ENCODE measurements at places on chromosomes 5 and 9. TPM values are rescaled to one million over a fixed set of nuclear protein-coding genes. Genes with fewer than 3 reads are reported as not detected.

DNA sequence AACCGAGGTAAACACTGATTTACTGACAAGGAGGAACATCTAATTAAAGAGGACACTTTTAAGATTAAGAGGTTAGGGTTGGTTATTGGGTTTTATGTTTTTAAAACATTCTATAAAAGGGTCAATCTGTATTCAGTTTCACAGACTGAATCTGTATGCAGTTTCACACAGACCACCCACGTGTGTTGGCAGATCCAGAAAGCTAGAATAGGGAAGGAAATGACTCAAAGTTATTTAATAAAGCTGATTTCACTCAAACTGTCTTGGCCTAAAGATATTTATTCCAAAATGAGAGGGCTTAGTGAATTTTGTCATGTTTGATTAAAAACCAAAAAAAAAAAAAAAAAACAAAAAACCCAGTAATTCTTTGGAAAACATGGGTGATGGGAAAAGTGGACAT lies 140.2 kb downstream of the SLC24A2 start:
- no peak overlapping the region for H3K4me3 ChIP-seq
- H3K27ac ChIP-seq: no peak overlapping the region
- no peaks in the 10 kb centered on the region for H3K27me3 ChIP-seq
- no peaks in the 10 kb centered on the region for H3K36me3 ChIP-seq
- no peak for DNase-seq

DNA sequence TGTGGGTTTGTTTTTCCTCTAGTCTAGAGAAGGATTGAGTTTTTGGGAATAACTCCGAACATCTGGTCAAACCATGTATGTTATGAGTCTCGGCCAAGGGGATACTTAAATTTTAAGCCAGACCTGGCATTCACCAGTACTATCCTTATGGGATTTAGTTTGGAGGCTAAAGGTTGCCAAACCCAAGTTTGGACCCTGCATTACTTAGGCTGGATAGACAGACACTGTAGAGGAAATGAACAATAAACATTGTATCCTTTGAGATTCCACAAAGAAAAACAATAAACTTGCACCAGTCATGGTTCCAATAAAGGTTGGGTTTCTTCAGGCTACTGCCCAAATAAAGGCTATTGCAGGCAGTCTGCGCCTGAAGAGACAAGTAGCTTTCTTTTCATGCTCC lies 296.7 kb upstream of the MEF2C start:
- H3K27ac ChIP-seq: no peak overlapping the region
- H3K4me3 ChIP-seq: no peak overlapping the region
- H3K4me1 ChIP-seq: no peaks in the 10 kb centered on the region
- no peaks in the 10 kb centered on the region for H3K36me3 ChIP-seq
- no peaks in the 10 kb centered on the region for H3K27me3 ChIP-seq

DNA sequence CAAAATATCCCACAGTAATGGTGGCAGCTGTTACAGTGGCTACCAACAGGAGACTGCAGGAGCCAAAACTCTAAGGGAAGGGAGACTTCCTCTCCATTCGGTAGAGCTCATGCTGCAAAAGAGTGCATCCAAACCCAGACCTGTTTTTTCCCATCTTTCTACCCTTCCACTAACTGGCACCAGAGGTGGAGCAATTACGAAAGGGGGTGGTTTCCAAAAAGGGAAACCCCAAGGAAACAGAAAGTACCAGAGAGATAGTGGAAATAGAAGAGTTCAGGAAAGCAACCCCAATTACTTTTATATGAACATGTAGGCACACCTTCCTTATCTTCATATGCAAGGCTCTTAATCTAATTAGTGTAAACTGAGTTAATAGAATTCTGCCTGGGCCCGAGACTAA lies 7.3 kb upstream of the WDR41 start:
- no peaks in the 10 kb centered on the region for H3K27me3 ChIP-seq
- no peak for DNase-seq
- H3K4me1 ChIP-seq: no peaks in the 10 kb centered on the region
- no peaks in the 10 kb centered on the region for H3K36me3 ChIP-seq

NUTM2F gene
- not detected for total RNA-seq

BARX1 gene
- total RNA-seq: 3.7 TPM
